Right renal pelvis (tissue), 4 donors: ENCODE measurements at places on chromosomes 7 and 10. TPM values are rescaled to one million over a fixed set of nuclear protein-coding genes. Genes with fewer than 3 reads are reported as not detected.

PCLO gene
- polyA plus RNA-seq = 8.5 TPM

FAM25G gene
- polyA plus RNA-seq = not detected

CPA2 gene
- 0.34 TPM for polyA plus RNA-seq

ARMC3 gene
- 13.3 TPM for polyA plus RNA-seq

ZNF804B gene
- polyA plus RNA-seq = 0.17 TPM

- no peak for DNase-seq
Measured at GRCh38 chr10:102230264-102230860, 4.3 kb downstream of the ELOVL3 start.

- no peak for DNase-seq
Measured at GRCh38 chr10:96053985-96054384, 10.6 kb downstream of the CCNJ start.

DNA sequence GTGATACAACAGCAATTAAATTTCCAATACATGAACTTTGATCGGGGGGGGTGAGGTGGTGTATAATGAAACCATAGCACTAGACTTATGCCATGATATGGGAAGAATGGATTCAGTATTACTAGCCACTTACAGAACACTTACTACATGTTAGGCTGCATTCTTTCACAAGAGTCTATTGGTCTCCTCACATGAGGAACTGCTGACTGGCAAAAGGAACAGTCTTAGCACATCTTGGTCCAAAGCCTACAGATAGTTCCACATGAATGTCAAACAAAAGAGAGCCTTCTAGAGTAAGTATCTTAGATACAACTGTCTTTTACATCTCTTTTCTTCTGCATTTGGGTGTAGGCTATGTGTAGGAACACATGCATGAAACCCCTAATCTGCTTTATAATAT lies 115.9 kb upstream of the DNAJB12 start:
- no peak for DNase-seq

DNA sequence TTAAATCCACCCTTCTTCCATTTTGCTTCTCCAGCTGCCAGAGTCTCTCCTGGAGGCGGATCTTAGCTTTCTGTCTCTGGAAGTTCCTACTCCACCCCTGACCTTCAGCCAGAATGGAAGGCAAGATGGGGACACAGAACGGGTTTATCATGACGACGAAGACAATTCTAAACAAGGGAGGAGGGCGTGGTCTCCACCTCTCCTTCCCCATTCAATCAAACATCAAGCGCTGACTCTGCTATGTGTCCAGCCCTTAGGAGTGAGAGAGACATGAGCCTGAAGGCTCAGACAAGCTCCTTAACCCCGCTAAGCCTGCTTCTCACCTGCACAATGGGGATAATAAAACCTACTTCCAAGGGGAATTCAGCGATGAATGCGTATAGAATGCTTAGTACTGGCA lies 3.1 kb downstream of the CYP17A1 start:
- DNase-seq = no peak

DNA sequence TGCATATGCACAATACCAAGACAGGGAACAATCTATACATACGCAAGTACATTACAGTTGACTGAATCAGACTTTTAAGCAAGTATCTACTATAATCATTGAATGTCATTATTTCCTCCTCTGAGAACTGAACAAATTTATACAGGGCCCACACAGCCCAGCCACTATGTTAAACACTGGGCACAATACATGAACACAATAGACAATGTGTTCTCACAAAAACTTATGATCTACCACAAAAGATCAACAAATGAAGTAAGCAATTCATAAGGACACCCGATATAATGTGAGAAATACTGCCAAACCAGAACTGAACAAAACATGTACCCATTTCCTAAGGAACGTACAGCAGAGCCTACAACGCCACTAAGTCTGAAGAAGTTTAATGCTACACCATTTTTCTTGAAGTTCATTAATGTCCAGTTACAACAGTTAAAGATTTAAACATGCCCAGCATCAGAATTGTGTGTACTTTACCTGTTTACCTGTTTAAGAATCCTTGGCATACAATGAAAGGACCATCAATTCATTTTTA lies 31.5 kb downstream of the SHTN1 start:
- no peak for DNase-seq

GRCh38 chr7:5495581-5496375 lies 72.1 kb upstream of the TNRC18 start:
- DNase-seq = no peak
